ENCODE measurements at places on chromosomes 11 and 22.
A peak's percentile ranks its signal among the peaks of the same experiment; 100 is the strongest.

DNA sequence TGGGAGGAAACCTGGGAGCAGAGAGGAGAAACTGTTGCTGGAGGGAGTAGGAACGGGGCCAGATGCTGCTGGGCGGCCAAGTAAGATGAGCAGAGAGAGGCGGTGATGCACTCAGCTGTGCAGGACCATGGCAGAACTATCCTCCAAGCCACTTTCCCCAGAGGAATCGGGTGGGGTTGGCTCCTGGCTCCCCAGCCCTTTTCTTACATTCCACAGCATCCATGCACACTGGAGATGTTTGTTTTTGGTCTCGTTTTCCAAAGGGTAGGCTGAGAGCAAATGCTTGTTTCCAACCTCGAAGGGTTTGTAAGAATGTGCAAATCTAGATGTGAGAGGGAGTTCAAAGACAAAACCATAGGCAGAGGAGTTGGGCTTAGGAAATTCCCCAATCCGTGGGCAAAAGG is 73.2 kb downstream of the DBX1 start:
- no peak for DNase-seq

DNA sequence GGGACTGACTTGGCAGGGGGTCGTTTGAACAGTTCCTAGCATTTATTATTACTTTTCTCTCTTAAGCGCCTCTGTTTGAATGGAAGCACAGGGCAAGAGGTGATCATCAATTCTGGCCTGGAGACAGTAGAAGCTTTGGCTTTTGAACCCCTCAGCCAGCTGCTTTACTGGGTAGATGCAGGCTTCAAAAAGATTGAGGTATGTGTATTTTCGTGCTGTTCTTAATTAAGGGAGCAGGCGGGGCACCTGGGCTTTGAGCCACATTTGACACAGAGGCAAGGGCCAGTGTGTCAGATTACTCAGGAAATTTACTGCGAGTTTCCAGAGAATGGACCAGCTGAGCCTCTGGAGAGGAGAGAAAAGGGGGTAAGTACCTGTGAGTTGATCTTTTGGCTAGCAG is 102.4 kb upstream of the SORL1-AS1 start:
- no peak for DNase-seq

GRCh38 chr11:111793863-111794262 is 27.7 kb upstream of the PPP2R1B start:
- DNase-seq = no peak

- no peak for DNase-seq
These were observed 319.7 kb downstream of the CTTN start for GRCh38 chr11:70717936-70718595.

DNA sequence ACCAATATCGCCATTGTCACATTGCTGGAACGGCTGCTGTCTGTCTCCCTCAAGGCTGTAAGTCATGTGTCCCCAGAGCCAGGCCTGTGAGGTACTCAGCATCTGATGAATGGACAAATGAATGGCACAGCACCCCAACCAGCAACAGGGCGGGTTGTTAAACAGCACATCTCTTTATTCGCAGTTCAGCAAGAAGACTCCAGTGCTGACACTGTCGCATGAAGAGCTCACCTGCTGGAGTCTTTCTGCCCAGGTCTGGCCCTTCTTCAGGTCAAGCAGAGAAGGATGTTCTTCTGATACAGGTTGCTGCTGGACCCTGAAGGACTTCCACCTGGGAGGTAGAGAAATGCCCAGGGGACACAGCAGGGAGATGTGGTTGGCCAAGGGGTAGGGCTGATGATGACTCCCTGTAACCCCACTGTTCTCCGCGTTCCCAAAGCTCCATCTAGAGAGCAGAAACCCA is 4.8 kb downstream of the SPATA19 start:
- DNase-seq = no peak

DNA sequence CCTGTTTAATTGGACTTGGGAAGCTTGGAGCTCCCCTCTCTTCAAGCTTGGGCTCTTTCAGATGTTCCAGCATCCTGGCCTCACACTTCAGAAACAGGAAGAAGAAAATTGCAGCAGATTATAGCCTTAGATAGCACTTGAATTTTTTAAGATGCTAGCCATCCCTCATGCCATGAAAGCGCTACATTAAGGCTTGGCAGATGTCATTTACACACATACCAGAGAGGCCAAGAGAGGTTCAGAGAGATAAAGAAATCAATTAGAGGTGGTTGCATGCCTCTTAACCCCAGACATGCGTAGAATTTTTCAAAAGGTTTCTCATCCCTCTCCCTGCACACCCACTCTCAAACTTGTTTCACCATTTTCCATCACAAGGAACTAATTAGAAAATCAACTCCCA is 31.9 kb upstream of the DBX1 start:
- no peak for DNase-seq

- DNase-seq = peak; percentile 8
These were observed 16.5 kb upstream of the SHISAL1 start for GRCh38 chr22:44329179-44329796.

- peak; percentile 22 for DNase-seq
These were observed 36.9 kb upstream of the POLA2 start for GRCh38 chr11:65224930-65225278.

DNA sequence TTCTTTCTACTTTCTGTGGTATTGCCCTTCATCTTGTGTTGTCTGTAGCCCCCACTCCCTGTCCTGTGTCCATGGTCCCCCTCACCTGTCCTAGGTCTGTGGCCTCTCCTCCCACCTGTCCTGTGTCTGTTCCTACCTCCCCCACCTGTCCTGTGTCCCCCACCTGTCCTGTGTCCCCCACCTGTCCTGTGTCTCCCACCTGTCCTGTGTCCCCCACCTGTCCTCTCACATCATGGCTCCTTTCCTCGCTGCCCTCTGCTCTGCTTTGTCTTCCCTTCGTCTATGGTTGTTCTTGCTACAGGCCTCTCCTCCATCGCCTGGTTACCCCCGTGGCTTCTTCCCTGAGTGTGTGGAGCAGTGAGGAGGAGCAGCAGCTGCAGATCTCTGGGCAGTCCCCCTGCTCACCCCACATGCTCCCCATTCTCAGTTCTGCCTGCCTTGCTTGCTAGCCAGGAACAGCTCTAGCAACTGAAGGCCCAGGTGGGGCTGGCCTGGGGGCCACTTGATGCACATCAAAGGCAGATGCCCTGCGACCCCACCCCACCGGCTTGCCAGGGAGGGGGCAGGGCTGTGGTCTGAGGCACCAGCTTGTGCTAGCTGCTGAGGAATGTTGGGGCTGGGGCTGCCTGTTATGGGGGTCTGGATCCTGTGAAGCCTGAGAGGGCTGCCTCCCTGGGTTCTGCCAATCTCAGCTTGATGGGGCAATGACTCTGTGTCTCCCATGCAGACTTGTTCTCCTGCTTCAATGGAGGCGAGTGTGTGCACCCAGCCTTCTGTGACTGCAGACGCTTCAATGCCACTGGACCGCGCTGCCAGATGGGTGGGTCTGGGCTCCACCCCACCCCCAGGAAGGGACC is 5.6 kb downstream of the OTOG start:
- DNase-seq = no peak

- no peak for DNase-seq
These were observed 3.8 kb downstream of the NCF4 start for GRCh38 chr22:36864454-36865215.

DNA sequence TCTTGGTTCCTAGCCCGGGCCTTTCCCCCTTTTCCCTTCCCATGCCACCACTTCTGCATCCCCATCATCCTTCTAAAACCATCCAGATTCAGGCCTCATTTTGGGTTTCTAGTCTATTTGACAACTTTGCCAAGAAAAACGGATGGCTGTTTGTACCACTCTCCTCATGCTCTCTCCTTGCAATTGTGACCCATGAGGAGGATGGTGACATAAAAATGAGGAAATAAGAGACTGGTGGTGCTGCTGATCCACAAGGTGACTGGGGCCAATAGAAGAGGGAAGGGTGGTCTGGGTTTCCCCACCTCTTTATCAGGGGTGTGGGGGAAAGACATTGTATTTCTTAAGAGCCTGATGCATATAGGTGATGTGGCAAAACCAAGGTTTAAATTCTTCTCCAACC is 1.0 kb downstream of the MS4A4A start:
- DNase-seq = no peak

DNA sequence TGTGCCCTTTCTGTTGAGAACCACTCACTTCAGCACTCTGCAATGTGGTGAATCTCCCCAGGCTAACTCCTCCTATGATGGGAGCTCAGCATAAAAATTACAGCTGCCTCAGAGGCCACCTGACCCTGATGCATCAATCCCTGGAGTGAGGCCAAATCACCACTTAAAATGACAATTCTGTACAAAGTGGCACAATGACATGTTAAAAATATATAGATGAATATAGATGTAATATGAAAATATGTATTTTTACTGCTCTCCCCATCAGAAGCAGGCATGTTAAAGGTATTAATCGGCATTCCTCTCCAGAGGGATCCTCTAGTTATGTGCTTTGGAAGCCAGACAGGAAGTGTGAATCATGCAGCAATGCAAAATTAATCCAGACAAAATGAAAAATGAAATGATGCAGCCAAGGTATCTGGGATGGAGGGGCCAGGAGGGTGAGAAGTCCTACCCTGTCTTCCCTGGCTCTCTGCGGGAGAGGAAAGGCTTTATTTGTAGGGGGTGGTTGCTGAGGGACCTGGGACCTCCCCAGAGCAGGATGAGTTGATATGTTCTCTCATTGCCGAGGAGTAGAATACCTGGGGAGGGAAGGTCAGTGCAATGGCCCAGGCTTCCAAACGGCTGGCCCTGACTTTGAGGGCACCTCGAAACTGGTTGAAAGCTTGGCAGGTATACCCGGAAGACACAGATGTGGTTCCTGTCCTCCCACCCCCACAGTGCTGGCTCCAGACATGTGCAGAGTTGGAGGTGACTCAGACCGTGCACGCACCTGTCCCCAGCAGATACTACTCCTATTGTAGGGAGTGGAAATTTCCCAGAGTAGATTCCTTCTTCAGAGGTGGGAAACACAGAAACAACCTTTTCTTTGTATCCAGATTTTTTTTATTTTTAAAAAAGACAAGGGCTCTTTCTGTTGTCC is 347.9 kb upstream of the NCAM1 start:
- DNase-seq = no peak

DNA sequence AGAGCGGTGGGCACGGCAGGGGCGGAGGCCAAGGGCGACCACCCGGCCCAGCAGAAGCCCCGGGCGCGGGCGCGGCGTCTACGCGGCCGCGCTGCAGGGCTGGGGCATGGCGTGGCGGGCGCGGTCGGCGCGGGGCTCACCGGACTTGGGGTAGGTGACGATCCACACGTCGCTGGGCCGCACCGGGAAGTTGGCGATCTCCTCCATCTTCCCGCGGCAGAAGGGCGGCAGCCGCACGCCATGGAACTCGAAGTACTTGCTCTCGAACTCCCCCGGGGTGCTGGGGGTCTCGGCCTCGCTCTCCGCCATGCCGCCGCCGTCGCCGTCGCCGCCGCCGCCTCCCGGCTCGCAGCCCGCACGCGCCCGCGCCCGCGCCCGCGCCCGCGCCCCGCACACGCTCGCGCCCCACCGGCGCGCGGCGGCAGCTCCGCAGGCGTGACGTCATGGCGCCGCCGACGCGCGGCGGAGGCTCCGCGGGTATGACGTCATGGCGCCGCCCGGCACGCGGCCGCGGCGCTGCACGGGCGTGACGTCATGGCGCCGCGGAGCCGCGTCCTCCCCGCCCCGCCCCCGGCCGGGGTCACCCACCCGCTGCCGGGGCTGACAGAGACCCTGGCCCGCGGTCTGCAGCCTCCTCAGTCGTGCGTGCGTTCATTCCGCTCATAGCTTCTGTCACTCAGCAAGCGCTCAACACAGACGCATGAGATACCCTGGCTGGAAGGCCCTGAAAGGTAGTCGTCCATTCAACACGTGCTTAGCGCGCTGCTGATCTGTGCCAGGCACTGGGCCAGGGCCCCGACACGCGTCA is at the start of gene SULT4A1:
Gene SULT4A1, minus strand, starts transcription at position 440 of the 808 bp plus-strand sequence. Its CDS starts 131 bp downstream, at position 309.
- no peak for DNase-seq

- DNase-seq = no peak
These were observed 8.9 kb downstream of the ZNRF3 start for GRCh38 chr22:28892175-28892731.

GRCh38 chr11:78202733-78203167 is 14.0 kb downstream of the USP35 start:
- DNase-seq = no peak

GRCh38 chr11:71179877-71180605 is 72.3 kb downstream of the SHANK2 start:
- no peak for DNase-seq

DNA sequence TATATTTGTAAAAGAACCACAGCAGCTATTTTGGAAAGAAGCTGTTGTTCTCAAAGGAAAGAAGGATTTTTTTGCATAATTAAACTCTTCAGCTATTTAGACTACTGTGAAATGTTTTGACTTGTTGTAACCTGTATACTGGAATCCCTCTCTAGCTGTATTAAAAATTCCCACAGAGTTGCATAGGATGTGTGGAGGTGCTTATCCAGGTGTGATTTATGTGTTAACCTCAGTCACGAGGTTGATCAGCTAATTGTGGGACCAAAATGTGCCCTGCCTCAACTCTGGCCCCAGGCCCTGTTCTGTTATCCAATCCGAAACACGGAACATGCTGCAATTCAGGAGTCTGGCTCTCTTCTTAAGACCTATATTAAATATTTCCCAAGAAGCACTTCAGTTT is 70.1 kb downstream of the LIF start:
- DNase-seq = no peak

DNA sequence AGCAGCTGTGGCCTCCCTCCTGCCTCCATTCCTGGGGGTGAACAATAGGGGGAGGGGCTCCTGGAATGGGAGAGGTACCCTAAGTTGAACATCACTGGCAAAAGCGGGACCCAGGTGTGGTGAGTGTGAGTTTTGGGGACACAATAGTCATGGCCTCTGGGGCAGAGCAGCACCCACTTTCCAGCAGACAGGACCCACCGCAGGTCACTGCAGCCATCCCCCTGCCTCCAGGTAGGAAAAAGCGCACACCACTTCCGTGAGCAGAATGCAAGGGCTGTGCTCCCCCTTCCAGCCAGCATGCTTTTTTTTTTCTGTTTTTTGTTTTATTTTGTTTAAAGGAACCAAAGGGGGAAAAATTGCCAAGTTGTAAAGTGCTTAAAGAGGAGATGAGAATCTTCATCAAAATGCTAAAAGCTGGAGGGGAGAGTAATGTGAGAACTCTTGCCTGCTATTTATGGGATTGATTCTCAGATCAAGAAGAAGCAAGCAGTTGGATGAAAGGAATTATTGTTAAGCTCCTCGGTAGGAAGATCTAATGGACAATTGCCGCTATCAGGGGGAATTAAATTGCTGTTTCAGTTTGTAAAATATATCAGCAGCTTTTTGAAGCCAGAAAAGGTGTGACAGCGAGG is 152.9 kb downstream of the FEZ1 start:
- DNase-seq = no peak

DNA sequence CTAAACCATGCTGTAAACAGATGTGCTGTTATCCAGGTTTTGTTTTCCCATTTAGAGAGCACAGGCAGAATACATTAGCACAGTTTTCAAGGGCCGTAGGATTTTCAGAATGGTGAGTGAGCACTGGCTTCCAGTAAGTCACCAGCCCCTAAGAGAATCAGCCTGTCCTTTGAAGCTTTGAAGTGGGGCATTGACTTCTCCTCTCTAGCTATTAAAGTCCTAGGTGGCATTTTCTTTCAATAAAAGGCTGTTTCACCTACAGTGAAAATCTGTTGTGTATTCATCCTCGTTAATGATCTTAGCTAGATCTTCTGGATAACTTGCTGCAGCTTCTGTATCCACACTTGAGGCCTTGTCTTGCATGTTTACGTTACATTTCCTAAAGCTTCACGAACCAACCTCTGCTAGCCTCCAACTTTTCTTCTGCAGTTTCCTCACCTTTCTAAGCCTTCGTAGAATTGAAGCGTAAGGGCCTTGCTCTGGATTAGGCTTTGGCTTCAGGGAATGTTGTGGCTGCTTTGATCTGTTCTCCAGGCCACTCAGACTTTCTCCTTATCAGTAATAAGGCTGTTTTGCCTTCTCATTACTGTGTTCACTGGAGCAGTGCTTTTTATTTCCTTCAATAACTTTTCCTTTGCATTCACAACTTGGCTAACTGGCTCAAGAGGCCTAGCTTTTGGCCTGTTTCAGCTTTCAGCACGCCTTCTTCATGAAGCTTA is 15.5 kb downstream of the CECR2 start:
- no peak for DNase-seq

Measured in OCI-M1 (cell line).